ENCODE measurements at places on chromosomes 4 and X. TPM values are rescaled to one million over a fixed set of nuclear protein-coding genes. Genes with fewer than 3 reads are reported as not detected.

GRCh38 chr4:188002323-188002722, 6.8 kb downstream of the ZFP42 start:
- no peak for DNase-seq

DNA sequence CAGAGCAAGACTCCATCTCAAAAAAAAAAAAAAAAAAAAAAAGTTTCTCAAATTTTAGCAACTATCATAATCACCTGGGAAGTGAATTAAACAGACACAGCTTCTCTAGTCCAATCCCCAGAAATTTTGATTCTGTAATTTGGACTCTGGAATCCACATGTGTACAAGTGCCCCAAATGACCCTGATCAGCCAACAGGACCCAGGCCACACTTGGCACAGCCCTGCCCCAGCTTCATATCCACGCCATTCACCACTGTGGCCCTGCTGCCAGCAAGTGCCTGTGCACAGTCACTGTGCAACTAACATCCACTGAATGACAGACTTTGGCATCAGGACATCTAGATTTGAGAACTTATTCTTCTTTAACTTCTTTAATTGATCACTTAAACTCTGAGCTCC, 14.1 kb upstream of the CXCL13 start:
- no peak for DNase-seq

- no peak for DNase-seq
Measured at GRCh38 chr4:176833400-176834175, 40.9 kb upstream of the VEGFC start.

DNA sequence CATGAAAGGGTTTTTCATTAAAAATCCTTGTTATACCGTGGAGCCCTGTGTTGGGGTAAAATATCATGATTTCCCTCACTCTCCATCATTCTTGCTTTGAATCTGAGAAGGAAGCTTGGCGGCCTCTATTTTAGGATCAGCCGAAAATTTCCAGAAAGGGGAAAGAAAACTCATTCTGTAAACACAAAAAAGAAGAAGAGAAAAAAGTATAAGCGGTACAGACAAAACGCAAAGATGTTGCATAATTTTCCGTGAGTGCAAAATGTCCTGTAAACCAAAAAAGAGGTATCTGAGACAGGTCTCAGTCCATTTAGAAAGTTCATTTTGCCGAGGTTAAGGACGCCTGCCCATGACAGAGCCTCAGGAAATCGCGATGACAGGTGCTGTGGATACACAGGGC, 5.3 kb downstream of the CSF2RA start:
- DNase-seq = no peak

- DNase-seq = no peak
Measured at GRCh38 chr4:87342872-87343271, 20.2 kb upstream of the HSD17B13 start.

- DNase-seq = no peak
Measured at GRCh38 chr4:123846092-123846491, 449.5 kb downstream of the SPRY1 start.

- DNase-seq = peak; percentile 37
Measured at GRCh38 chr4:7307394-7308099, 115.2 kb downstream of the SORCS2 start.

GRCh38 chr4:139902321-139903320, 237.0 kb downstream of the MGST2 start:
- DNase-seq = no peak

- no peak for DNase-seq
Measured at GRCh38 chr4:69689599-69689998, 36.6 kb upstream of the UGT2A1 start.

- DNase-seq = no peak
Measured at GRCh38 chrX:56798866-56799758, 70.1 kb downstream of the NBDY start.

DNA sequence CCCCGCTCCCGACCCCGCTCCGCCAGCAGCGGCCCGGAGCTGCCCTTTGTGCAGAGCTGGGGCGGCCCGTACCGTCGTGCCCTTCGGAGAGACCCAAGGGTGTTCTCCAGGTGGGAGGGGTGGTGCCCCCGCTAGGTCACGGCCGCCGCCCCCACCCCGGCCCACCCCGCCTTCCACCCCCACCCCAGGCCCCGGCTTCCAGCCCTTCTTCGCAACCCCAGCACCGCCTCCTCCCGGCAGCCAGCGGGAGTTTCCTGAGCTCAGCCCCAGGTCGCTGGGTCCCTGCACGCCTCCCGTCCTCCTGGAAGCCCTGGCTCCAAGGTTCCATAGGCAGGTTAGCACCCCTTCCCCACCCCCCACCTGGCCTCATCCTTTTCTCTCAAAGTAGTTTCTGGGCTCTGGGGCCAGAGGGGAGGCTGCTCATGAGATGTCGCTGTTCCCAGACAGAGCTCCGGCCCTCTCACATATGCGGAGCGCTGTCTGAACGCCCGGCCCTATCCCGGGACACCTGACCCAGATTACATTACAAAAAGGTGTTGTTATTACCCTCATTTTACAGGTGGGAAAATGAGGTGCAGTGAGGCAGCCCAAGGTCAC, 25.2 kb upstream of the FGFR3 start:
- DNase-seq = peak; percentile 59

DNA sequence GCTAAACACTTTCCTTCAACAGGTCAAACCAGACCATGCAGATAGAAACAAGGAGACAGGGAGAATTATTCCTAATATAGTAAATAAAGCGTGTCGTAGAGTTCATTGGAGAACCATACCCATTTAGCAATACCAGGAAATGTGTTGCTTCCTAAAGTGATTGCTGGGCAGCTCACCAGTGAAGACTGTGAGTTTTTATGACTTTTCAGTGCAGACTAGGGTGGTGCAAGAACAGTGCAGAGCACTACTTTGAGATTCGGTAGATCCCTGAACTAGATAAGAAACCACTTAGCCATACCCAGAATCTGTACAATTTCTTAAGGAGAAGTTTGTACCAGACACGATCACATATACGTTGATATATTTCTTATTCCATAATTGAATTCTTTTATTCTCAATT, 87.4 kb downstream of the EMCN start:
- DNase-seq = no peak

NOCT gene
- total RNA-seq = 10.1 TPM

WDR19 gene
- total RNA-seq = 5.1 TPM

HERC6 gene
- total RNA-seq = 9.3 TPM
